ENCODE measurements at places on chromosomes 12 and 14. TPM values are rescaled to one million over a fixed set of nuclear protein-coding genes. Genes with fewer than 3 reads are reported as not detected.
A peak's percentile ranks its signal among the peaks of the same experiment; 100 is the strongest.

CABP1 gene
- total RNA-seq: 1.5 TPM

ANO2 gene
- total RNA-seq: 23.4 TPM

- peak; percentile 94 for DNase-seq
Observed at GRCh38 chr14:99604278-99604765, 315 bp upstream of the CCDC85C start.

GRCh38 chr12:120583478-120584030 is 2.4 kb upstream of the POP5 start:
- peak; percentile 77 for DNase-seq

OR6C2 gene
- total RNA-seq: not detected

GRCh38 chr12:120496413-120497340 is 764 bp downstream of the DYNLL1 start:
- DNase-seq: peak; percentile 79

DNA sequence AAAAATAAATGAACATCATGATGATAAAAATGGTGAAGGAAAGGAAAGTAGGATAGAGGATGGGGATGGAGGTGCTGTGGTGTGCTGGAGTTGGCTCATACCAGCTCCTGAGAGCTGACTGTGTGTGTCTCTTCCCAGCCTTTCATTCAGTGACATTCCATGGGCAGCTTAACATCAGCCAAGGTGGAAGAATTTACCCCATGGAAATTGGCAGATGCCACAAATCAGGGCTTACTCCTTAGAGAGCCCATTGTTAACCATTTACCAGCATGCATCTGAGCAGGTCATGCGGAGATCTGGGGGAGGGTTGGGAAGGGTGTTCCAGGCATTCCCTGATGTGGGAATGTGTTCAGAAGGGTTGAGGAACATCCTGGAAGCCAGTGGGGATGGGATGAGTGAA is 164.7 kb upstream of the MYL2 start:
- no peak for DNase-seq

EML1 gene
- total RNA-seq: 24.6 TPM

GRCh38 chr14:105398726-105399465 is 558 bp downstream of the TEX22 start:
- DNase-seq: no peak

- no peak for DNase-seq
Observed at GRCh38 chr12:106409878-106410277, 52.3 kb downstream of the POLR3B start.

DNA sequence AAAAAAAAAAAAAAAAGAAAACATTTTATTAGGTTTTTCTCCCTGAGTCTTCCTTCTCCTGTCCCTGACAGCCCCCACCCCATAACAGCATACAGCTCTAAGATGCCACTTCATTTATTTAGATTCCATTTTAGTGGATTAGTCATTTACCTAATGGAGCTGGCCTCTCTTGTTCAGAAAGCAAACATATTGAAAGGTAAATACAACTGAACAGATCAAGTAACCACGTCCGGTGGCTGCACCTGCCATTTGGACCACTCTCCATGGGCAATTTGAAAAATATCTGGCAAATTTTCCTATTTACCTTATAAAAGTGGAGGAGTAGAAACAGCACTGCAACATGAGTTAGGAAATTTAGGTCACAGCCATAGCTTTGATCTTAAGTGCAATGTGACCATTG is 254.6 kb downstream of the C12orf42 start:
- DNase-seq: no peak

KRT79 gene
- 0.16 TPM for total RNA-seq

DNA sequence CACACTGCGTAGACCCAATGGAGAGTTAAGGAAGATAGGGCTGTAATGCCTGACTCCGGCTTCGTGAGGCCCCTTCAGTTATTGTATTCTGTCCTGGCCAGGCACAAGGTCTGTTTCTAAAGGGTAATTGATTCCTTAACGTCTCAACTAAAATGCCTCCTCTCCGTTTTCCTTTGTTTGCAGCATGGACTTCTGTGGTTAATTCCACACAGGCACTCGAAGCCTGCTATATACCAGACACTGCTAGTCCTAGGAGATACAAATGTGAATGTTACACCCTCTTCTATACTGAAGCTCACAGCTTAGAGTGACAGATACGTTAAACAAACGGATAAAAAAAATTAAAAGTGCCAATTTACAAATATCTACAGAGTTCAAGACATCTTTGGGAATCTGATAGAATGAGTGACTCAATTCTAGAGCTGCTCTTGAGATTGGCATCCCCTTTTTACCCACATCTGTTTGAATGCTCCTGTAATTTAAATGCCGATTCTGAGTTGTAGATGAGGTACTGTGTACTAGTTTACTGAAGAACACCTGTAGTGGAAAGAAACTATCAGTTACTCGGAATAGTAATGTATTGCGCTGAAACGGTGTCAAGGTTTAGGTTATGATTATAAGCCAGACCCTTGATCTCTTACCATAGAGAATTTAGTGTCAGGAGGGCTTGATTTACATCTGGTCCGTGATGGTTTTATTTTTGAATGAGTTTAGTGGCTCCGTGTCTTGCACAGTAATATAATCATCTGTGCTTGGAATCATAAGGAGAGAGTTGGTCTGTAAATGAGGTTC is 784 bp downstream of the PSMA6 start:
- no peak for DNase-seq

GRCh38 chr12:30358671-30359070 is 337.0 kb downstream of the IPO8 start:
- DNase-seq: no peak

FGD6 gene
- 16.3 TPM for total RNA-seq

Measured in left cardiac atrium (tissue), 4 donors.